ENCODE measurements at places on chromosomes 3 and 15.

- DNase-seq, result no peak
Measured at GRCh38 chr15:41899854-41900442, 6.1 kb upstream of the SPTBN5 start.

GRCh38 chr3:165259541-165260193, 63.5 kb upstream of the SLITRK3 start:
- DNase-seq, result no peak

DNA sequence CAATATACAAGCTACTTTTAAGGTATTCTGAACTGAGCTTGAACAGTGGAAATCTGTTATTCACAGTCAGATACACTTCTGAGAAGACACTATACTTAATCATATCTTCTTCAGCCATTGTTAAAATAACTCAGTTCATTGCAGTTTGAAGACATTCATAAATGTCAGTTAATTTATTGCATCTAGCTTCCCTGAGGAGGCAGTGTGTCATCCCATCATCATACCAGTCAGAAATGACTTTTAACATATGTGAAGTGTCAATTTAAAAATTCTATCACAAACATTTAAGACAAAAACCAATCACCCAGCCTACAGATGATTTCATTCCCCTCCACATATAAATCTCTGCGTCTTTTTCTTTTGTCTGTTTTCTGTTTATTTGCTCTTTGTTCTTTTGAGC, 7.5 kb downstream of the TMEM207 start:
- no peak for DNase-seq

GRCh38 chr3:18499301-18499700, 74.2 kb upstream of the SATB1 start:
- DNase-seq, result peak; percentile 71
